ENCODE measurements at places on chromosomes 4 and X.

- H3K36me3 ChIP-seq = no peaks in the 10 kb centered on the region
- DNase-seq = no peak
- H3K27ac ChIP-seq = no peak overlapping the region
- H3K4me1 ChIP-seq = no peaks in the 10 kb centered on the region
- no peaks in the 10 kb centered on the region for H3K27me3 ChIP-seq
These were observed 408.8 kb upstream of the F9 start for GRCh38 chrX:139121616-139122286.

- no peak overlapping the region for H3K4me3 ChIP-seq
- H3K4me1 ChIP-seq = no peaks in the 10 kb centered on the region
- DNase-seq = no peak
- H3K36me3 ChIP-seq = no peaks in the 10 kb centered on the region
These were observed 19.1 kb upstream of the MECP2 start for GRCh38 chrX:154116426-154117211.

DNA sequence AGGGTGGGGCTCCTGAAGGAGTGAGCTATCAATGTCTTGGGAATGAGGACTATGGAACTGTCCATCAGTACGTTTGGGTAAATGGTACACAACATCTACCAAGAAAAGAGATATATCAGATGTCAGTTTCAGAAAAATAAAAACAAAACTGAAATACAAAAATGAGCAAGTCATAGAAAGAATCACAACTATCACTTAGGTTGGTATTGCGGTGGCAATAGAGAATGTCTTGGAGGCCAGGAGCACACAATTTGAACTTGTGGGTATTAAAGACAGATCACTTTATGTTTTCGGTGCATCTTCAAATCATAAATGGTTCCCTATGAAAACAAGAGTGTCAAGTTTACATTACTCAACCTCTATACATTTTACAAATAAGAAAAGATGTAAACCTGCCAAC, 176.8 kb downstream of the CHM start:
- no peaks in the 10 kb centered on the region for H3K27me3 ChIP-seq
- peaks cover 4% of the 10 kb centered on the region for H3K36me3 ChIP-seq
- no peak for DNase-seq
- H3K4me1 ChIP-seq = no peaks in the 10 kb centered on the region
- H3K4me3 ChIP-seq = no peak overlapping the region

- H3K4me1 ChIP-seq = no peaks in the 10 kb centered on the region
- no peak overlapping the region for H3K27ac ChIP-seq
- no peak overlapping the region for H3K4me3 ChIP-seq
- no peak for DNase-seq
- no peaks in the 10 kb centered on the region for H3K36me3 ChIP-seq
- H3K27me3 ChIP-seq = no peaks in the 10 kb centered on the region
These were observed 91.1 kb downstream of the SYNPO2 start for GRCh38 chr4:118979712-118980111.

DNA sequence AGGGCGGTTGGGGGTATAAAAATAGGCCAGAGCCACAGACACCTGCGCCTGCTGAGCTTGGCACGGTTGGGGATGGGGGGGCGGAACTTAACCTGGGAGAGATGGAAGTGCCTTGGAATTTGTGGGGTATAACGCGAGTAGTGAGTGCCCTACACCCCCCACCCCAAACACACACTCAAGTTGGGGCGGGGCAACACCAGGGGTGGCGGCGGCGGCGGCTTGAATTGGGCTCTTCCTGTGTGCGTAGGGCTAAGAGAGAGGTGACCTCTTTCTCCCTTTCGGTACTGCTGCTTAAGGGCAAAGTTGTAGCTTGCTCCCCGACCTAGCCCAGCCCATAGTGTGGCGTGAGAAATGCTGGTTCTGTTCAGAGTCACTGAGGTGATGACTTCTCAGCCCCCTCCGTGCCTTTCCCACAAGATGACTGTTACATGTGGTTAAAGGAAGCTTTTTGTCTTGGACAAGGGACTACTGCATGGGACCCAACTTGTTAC, 839 bp downstream of the STK26 start:
- no peaks in the 10 kb centered on the region for H3K27me3 ChIP-seq
- peak; percentile 21 for DNase-seq
- peak overlapping the region; percentile 60 for H3K4me3 ChIP-seq
- no peaks in the 10 kb centered on the region for H3K36me3 ChIP-seq
- H3K4me1 ChIP-seq = peaks cover 4% of the 10 kb centered on the region

DNA sequence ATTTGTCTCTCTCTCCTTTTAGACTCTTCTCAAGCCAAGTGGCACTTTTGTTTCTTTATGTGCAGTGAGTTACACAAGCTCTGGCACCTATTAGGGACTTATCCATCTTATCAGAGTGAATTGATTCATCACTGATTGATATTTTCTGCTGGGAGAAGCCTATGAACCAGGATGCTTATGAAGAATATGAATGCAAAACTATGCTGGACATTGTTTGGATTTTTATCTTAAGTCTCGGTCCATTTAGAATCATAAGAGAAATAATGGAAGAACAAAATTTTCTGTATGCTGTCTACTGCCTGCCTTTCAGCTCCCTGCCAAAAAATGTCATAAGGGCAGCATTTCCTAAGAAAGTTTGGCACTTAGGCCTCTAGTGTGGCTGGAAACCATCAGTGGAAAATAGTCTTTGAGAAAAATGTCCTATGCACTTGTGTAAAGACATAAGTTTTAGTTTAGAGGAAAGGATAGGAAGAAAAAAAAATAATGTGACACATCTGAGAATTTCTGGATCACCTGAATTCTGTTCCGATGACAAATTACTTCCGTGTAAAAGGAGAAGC, 365.7 kb upstream of the MAD2L1 start:
- no peak for DNase-seq
- no peak overlapping the region for H3K4me3 ChIP-seq
- no peaks in the 10 kb centered on the region for H3K27me3 ChIP-seq
- no peaks in the 10 kb centered on the region for H3K4me1 ChIP-seq
- no peak overlapping the region for H3K27ac ChIP-seq

GRCh38 chr4:87838890-87839591, 6.3 kb downstream of the MEPE start:
- H3K4me1 ChIP-seq = no peaks in the 10 kb centered on the region
- no peaks in the 10 kb centered on the region for H3K27me3 ChIP-seq
- DNase-seq = no peak
- H3K27ac ChIP-seq = no peak overlapping the region
- no peak overlapping the region for H3K4me3 ChIP-seq

GRCh38 chr4:88522702-88523324, 763 bp downstream of the PYURF start:
- peak overlapping the region; percentile 78 for H3K4me3 ChIP-seq
- peak overlapping the region; percentile 70 for H3K27ac ChIP-seq
- H3K27me3 ChIP-seq = no peaks in the 10 kb centered on the region

- H3K27me3 ChIP-seq = no peaks in the 10 kb centered on the region
- no peaks in the 10 kb centered on the region for H3K4me1 ChIP-seq
- no peak overlapping the region for H3K4me3 ChIP-seq
- no peaks in the 10 kb centered on the region for H3K36me3 ChIP-seq
- DNase-seq = no peak
These were observed 44.5 kb upstream of the IL21 start for GRCh38 chr4:122665161-122665929.

DNA sequence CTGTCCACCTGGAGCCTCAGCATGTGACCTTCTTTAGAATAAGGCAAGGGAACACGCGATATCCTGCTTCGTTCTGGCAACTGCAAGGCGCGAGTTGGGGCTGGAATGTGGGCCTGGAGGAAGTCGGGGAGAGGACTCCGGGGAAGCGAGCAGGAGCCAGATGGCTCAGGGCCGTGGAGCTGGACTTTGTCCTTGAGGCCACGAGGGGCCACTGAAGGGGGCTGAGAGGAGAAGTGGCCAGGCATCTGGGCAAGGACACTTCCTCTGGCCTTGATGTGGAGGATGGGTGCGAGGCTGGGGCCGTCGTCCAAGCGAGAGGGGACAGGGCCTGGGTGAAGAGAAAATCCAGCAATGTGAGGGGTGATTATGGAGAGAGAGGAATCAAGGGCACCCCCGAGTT, 12.2 kb upstream of the DUSP9 start:
- H3K4me1 ChIP-seq = no peaks in the 10 kb centered on the region
- no peak overlapping the region for H3K4me3 ChIP-seq
- H3K27ac ChIP-seq = no peak overlapping the region
- DNase-seq = no peak
- no peaks in the 10 kb centered on the region for H3K36me3 ChIP-seq
- H3K27me3 ChIP-seq = peaks cover 3% of the 10 kb centered on the region

DNA sequence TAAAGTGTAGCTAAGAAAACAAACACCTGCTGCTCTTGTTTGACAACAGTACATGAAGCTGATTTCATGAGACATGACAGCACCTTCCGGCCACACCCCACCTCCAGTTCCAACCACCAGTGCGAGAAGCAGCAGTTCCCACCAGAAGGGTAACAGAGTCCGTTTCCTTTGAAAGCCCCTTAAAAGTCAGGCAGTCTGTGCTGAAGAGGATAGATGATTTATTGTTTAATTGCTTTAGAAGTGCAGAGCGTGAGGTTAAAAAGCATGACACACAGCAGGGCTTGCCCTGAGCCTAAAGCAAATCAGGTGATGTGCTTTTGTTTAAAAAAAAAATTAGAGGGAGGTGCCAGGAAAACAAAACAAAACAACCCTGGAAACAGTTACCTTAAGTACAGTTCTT, 82.6 kb downstream of the HADH start:
- H3K27ac ChIP-seq = peak overlapping the region; percentile 71
- H3K27me3 ChIP-seq = no peaks in the 10 kb centered on the region
- H3K4me1 ChIP-seq = peaks cover 14% of the 10 kb centered on the region
- H3K4me3 ChIP-seq = no peak overlapping the region

Data from effector memory CD4-positive, alpha-beta T cell (primary cell).